GM23248 (cell line): ENCODE measurements at places on chromosomes 7 and 10.

- no peak for DNase-seq
Observed at GRCh38 chr7:3695602-3696001, 394.6 kb downstream of the SDK1 start.

DNA sequence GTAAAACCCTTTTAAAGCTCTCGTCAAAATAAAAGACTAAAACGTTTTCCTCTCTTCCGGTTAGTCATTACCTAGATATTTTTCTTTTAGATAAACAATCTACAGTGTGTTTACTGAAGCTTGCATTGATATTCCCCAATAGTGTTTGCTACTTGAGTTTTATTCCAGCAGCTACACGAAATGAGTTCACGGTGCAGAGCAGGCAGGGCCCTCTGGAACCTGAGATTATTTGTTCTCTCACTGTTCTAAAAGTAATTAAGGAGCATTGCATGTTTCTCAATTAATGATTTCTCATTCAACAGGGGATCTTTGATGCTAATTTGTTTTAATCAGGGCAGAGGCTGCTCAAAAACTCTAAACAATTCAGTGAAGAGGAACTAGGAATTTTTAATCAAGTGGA is 319.7 kb downstream of the GFRA1 start:
- no peak for DNase-seq

GRCh38 chr7:70259502-70259901 is 661.2 kb downstream of the AUTS2 start:
- DNase-seq: peak; percentile 58

GRCh38 chr10:74293686-74294371 is 142.8 kb downstream of the ADK start:
- DNase-seq: peak; percentile 78

DNA sequence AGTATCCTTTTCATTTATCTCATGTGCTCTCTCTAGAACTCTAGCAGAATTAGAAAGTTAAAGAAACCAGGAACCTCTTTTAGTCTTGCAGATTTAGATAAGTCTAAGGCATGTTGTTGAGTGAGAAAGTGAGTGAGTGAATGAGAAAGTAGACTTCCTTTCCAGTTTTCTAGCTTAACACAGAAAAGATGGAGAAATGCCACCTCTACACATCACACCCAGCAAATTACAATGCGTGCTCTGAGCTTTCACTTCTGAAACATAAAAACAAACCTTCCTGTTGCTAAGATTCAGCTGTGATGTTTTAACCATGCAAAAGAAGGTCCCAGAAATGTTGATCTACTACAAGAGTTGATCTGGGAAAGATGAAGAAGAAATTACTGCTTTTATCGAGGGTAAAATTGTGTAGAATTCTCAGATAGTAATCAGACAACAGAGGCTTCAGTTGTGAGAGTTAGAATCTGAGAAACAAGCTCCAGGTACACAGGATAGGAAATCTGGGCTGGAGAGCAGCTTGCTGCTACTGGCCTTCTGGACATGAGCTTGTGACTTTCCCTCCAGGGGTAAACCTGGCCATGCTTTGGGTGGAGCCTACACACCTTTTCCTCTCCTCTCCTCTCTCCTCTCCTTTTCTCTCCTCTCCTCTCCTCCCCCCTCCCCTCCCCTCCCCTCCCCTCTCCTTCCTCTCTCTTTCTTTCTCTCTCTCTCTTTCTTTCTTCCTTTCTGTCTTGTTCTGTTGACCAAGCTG is 4.6 kb downstream of the CYP3A5 start:
- peak; percentile 6 for DNase-seq

DNA sequence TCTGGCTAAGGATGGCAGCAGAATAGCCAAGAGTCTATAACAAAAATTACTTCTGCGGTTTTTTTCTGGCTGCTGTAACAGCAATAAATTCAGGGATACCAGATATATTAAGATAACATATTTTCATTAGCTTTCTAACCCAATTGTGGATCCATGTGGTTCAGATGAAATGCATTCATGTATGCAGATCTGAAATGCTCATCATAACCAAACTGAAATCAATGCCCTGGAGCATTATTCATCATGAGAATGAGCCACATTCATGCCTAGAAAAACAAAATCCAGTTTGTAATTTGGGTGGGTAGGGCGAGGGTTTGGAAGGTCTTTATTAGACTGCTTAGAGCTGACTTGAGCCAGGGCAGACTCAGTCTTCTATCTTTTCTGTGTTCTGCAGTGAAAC is 69.8 kb upstream of the SEMA3A start:
- no peak for DNase-seq

- no peak for DNase-seq
Observed at GRCh38 chr10:12877150-12877549, 124.4 kb downstream of the CCDC3 start.

GRCh38 chr7:36348256-36348655 is 41.4 kb upstream of the ANLN start:
- DNase-seq: peak; percentile 15

GRCh38 chr10:120517881-120518484 is 61.0 kb downstream of the PLPP4 start:
- DNase-seq: no peak

DNA sequence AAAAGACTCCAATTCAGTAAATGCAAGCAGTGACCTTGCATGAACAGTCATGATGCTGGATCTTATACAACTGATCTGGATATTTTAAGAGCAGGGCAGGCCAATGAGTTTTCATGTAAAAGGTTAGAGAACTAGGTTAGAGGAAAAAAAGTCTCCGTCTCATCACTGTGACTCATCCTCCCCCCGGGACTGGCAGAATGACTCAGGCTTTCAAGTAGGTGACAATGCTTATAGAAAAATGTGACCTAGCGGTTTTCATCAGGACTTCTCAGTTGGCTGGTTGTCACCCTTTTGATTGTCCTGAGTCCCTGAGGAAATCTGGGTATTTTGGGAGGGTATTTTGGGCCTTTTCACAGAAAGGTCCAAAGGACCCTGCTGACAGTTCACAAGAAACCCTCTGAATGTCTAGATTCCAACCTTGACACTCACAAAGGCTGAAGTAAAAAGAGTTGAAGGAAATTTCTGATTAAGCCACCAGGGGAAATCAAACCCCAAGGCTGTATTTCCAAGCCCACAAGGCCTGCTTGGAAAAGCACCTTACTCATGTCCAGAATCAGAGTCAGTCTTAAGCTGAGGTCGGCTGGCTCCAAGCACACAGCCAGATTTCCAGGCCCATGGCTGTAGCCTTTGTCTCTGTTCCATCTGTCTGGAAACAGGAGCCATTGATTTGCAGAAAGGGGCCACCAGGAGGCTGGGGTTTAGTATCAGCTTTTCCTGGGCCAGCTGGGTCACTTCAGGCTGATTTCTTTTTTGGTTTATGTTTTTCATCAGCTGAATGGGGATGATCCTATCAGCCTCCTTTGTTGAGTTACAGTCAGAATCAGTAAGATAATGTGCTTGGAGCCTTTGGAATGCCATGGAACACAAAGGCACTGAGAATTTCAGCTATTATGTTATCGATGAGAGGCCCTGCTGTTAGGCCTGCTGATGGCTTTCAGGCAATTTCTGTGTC is 226.4 kb upstream of the HABP2 start:
- peak; percentile 98 for DNase-seq

DNA sequence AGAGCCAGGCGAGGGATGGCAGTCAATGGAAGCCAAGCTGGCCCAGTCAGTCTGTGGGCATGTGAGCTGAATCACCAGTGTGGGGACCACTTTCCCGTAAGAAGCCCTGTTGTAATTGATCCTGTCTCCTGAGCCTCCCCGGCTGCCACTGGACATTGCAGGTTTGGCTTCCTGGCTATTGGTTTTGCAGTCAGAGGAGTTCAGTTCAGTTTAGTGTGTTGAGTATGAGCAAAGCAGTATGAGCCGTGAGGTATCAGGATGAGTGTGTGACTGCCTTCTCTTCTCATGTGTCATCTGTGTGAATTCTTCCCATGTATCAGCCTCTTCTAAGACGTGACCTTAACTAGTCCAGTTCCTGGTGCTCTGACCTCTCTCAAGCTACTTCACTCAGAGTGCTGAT is 227.4 kb downstream of the PRKG1 start:
- DNase-seq: peak; percentile 78

GRCh38 chr10:59499460-59499859 is 137.1 kb upstream of the FAM13C start:
- no peak for DNase-seq

DNA sequence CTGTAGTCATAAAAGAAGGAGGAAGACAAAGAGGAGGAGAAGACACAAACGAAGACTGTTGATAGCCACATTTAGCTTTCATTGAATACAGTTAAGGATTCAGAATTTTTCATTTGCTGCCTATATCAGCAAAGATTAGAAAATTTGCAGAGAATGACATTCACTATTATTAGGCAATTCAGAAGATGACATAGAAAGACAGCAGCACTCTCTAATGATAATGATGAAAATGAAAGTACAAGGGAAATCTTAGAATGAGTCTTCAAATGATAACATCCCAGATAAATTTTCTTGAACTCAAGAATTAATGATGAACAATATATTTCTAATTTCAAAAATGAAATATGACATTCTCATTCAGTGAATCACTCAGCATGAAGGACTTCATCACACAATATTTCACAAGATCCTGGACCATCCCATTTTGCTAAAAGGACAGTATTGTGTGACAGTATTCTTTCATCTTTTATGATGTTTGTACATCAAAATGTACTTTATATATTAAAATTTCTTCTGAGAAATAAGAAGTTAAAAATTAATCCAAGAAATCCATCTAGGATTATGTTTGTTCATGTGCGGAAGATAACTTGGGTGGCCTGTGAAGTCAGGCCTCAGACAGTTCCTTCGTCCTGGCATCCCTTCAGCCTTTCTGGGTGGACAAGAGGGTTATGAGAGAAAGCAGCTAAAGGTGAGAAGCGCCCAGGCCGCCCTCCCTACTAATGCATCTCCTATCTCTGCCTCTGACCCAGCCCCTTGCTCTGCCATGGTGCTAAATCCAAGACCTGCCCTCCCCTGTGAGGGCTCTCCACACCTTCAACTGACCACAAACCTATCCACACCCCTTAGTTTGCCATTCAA is 47.4 kb upstream of the CAMK2B start:
- DNase-seq: peak; percentile 51

GRCh38 chr7:124698964-124699363 is 66.6 kb downstream of the GPR37 start:
- no peak for DNase-seq

GRCh38 chr7:27640884-27641574 is 21.7 kb downstream of the HIBADH start:
- DNase-seq: peak; percentile 29
